ENCODE measurements at places on chromosomes 2 and 18.

DNA sequence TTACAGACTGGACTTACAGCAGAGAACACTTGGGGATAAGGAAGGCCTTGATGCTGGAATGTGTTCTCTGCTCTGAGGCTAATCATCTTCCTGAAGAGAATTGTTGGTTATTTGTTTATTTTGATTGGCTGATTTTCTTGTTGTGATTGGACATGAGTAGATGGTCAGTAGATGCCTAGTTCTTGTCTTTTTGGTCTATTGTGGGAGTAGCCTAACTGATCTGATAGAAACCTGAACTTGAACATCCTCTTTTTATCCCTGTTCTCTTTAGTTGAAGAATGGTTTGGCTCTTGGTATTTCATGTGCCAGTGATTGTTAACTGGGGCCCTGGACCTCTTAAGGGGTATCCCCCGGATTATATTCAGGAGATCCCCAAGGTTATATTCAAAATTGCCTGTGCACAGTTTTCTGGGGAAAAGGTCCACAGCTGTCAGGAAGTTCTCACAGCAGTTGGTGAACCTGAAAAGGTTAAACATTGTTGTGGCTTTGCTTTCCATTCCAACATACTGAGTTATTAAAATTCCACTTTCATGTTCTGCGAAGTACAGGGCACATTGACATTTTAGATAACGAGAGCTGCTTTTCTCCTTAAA lies 13.6 kb downstream of the TWSG1 start:
- DNase-seq: no peak

- no peak for DNase-seq
Observed at GRCh38 chr18:22026362-22026761, 143.0 kb upstream of the GATA6 start.

DNA sequence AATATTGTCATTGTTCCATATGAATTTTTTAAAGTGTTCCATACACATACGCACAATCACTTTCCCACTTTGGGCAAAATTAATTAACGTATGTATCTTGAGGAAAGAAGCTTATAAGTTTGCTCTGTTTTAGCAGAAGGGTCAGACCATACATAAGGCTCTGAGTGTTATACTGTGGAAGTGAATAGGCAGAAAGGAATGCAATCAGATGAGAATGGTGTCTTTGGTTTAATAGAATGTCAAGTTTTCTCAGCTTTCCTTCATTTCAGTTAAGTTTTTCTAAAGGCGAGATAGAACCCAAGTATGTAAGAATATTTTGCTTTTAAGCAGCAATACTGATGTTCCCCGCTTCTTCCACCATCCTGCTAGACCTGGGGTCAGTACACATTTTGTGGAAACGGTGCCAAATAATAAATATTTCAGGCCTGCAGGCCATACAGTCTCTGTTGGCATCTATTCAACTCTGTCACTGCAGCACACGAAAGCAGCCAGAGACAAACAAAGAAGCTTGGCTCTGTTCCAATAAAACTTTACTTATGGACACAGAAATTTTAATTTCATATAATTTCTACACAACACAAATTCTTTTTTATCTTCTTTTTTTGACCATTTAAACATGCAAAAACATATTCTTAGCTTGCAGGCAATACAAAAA lies 100.6 kb downstream of the UPP2 start:
- DNase-seq: no peak

- no peak for DNase-seq
Observed at GRCh38 chr18:62585274-62586150, 62.7 kb downstream of the ZCCHC2 start.

- no peak for DNase-seq
Observed at GRCh38 chr2:227033471-227034148, 130.4 kb downstream of the COL4A4 start.

DNA sequence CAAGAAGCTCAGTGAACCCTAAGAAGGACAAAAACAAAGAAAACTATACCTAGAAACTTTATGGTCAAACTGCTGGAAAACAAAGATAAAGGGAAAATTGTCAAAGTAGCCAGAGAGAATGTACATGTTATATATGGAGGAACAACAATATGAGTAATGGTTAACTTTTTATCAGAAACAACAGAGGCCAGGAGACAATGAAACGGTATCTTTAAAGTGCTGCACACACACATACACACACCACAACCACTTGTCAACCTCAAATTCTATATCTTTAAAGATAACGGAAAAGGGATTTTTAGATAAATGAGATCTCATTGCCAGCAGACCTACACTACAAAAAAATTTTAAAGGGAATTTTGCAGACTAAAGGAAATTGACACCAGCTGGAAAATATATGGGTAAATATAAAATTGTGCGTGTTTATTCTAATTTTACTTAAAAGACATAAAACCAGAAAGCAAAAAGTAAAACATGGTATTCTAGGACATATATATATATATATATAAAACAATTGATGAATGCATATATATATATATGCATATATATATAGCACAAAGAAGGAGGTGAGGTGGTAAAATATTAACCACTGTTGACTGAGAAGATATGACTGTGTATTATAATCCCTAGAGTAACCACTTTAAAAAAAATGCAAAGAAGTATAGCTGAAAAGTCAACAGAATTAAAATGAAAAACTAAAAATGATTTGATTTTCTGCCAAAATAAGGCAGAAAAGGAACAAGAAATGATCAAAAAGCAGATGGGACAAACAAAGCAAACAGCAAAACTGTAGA lies 172.0 kb downstream of the SRBD1 start:
- no peak for DNase-seq

GRCh38 chr2:28586867-28587266 lies 91.0 kb downstream of the PLB1 start:
- DNase-seq: no peak

DNA sequence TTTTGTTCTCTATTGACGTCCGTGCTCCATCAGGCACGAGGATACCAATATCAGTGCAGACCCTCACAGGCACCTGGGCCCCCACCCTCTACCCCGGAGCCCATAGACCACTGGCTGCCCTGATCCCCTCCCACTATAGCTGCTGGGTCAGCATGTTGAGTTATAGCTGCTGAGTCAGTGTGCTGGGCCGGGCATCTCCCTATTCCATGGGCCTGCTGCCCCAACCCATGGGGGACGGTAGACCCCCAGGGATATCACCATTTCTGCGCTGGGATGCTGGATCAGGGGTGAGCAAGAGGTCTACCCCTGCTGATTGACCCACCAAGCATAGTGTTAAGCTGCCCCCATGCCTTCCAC lies 100.1 kb upstream of the ST3GAL5 start:
- no peak for DNase-seq

Data from stimulated activated naive B cell treated with anti-CD40 and anti-IgM and Interleukin-4, amounts not matched to agents 10 μg/mL and 1 μg/mL and 100 μg/mL, for 72 hours (primary cell).